NCI-H82 (cell line): ENCODE measurements at places on chromosomes 6 and 20.
A peak's percentile ranks its signal among the peaks of the same experiment; 100 is the strongest.

GRCh38 chr6:280775-281468 is 11.4 kb upstream of the DUSP22 start:
- no peak for DNase-seq

GRCh38 chr20:61055180-61056010 is 196.7 kb upstream of the CDH4 start:
- no peak for DNase-seq

DNA sequence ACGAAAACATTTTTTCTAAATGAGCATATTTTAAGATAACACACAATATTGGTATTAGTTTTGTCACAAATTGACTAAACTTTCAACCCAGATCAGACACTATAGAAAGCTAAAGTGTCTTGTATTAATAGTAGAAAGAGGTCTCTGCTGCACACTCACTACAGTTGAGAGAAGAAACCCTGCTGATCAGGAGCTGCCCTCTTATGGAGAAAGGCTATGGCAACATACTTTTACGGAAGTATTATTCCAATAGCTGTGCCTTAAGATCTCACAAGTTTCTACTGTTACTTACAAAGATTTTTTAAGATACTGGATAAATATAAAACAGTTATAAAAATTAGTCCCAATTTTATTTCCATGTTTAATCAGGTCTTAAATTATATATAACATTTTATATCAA is 155.7 kb downstream of the RIMS1 start:
- peak; percentile 30 for DNase-seq

DNA sequence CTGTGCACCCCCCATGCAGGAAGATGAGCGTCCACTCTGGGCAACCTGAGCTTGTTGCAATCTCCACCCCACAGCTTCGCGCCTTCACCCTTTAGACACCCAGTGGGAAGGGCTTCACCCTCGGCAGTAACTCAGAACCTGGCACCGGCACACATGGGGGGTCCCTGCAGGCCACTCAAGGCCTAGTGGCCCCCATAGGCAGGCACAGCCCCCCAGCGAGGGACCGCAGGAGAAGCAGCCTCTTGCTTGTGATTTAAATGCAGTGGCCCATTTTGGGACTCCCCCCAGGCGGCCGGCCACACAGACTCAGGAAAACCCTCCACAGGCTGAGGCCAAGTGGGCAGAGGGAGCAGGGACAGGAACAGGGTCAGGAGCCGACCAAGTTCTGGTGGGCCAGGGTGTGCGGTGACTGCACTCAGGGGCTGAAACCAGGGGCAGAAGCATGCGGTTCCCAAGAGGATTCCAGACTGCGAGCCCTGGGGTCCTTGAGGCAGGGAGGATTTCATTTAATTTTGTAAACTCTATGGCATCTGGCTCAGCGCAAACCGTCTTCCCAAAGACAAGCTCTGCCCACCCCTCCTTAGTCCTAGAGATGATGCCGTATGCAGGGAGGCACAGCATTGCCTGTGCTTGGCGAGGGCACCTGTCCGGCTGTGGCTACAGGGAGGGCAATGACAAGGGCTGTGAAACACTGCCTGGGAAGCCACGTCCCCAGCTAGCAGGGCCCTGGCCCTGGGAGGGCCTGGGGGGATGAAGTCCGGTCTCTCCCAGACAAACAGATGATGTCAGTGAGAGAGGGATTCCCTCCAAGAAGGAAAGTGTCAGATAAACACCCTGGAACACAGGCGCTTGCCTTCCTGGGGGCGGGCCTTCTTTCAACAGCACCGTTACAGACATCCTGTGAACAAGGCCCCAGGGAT is 52.9 kb upstream of the GPR31 start:
- no peak for DNase-seq

DNA sequence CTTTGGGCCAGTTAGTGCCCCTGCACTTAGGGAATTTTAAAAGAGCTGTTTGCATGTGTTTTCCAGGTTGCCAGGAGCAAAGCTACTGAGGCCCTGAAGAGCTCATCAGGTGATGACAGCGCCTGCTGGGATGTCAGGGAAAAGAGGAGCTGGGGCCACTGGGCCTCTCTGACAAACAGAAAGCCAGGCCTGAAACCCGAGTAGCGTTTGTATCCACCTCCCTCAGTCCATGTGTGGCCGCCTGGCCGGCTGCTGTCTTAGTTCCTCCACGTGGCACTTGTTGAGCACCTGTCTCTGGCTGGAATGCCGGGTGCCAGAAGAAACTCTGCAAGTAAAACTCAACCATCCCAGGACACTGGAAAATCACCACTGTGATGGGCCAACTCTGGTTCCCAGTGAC is 601.2 kb downstream of the CDH26 start:
- DNase-seq, result no peak

DNA sequence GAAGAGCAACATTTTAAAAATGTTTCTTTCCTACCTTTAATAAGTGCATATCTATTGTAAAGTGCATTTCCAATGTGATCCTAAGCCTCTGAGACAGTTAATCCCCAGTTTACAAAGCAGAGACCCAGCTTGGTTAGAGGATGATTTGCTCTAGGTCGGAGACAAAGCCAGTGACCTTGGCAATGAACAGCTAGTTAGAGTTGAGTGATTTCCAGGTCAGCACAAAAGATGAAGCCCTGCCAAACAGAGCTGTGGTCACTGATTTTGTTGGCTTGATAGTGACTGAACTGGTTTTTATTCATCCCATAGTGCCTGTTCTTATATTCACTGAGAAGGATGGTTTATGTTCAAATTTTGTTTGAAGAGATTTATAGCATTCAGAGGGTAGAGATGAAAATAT is 56.6 kb upstream of the CD83 start:
- peak; percentile 68 for DNase-seq

DNA sequence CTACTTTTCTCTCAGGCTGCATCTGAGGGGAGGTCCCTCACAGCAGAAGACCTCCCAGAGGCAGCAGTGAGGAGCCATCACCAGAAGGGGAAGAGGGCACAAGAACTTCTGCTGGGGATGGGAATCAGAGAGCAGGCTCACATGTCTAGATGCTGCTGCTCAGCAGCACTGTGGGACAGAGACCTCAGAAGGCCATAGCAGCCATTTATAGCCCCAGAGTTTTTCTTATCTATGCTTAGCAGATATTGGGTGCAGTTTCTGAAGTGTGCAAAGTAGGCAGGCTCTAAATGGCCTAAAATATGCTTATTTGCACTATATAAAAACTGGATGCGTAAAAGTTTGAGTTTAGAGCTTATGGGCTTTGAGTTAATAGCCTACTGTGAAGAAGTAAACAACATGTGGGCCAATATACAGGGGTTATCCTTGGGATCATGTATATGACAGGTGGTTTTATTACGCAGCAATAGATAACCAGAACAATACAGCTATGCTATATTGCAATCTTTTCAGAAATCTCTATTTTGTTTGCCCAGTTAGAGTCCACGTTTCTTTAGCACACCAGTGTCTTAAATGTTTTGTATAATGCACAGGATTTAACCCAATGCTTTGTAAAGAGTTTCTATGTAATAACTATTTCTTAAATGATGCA is 60.2 kb upstream of the TMEM244 start:
- no peak for DNase-seq

DNA sequence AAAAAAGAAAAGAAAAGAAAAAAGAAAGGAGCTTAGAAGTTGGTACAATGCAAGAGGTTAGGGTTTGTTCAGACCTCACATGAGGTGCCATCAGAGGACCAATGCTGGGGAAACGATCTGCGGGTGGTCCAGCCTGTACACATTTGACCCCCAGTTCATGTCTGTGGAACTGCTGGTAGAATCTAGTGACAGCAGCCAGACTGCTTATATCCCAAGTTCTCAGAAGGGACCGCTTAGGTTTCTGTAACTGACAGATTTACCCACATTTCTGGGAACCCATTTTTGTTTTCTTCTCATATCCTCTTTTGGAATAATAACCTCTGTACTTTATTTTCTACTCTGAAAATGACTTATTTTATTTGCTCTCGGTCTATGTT is 4.7 kb downstream of the PPP1R18 start:
- DNase-seq, result no peak

DNA sequence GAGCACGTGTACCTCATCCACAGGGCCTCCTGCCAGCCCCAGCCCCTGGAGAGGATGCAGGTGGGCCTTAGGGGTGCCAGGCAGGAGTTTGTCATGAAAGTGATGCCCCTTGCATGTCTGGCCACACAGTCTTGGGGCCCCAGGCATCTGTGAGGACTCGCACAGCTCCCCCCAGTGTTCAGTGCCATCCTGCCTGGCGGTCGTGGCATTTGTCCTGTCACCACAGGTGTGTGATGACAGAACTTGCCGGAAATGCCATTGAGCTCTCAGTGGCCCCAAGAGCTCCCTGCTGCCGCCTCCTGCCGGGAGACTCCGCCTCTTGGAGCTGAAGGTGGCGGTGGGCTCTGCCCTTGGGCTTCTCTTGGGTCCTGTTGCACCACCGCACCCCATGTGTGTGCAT is 30.6 kb upstream of the ADRM1 start:
- no peak for DNase-seq

GRCh38 chr20:17327185-17328148 is 100.6 kb downstream of the PCSK2 start:
- DNase-seq, result no peak

GRCh38 chr6:19632230-19632629 is 204.9 kb upstream of the ID4 start:
- no peak for DNase-seq

GRCh38 chr6:76881414-76881813 is 581.9 kb downstream of the HTR1B start:
- DNase-seq, result no peak

GRCh38 chr6:118645395-118645794 is 6.0 kb downstream of the CEP85L start:
- no peak for DNase-seq

GRCh38 chr20:8470156-8470555 is 338.1 kb downstream of the PLCB1 start:
- DNase-seq, result no peak

DNA sequence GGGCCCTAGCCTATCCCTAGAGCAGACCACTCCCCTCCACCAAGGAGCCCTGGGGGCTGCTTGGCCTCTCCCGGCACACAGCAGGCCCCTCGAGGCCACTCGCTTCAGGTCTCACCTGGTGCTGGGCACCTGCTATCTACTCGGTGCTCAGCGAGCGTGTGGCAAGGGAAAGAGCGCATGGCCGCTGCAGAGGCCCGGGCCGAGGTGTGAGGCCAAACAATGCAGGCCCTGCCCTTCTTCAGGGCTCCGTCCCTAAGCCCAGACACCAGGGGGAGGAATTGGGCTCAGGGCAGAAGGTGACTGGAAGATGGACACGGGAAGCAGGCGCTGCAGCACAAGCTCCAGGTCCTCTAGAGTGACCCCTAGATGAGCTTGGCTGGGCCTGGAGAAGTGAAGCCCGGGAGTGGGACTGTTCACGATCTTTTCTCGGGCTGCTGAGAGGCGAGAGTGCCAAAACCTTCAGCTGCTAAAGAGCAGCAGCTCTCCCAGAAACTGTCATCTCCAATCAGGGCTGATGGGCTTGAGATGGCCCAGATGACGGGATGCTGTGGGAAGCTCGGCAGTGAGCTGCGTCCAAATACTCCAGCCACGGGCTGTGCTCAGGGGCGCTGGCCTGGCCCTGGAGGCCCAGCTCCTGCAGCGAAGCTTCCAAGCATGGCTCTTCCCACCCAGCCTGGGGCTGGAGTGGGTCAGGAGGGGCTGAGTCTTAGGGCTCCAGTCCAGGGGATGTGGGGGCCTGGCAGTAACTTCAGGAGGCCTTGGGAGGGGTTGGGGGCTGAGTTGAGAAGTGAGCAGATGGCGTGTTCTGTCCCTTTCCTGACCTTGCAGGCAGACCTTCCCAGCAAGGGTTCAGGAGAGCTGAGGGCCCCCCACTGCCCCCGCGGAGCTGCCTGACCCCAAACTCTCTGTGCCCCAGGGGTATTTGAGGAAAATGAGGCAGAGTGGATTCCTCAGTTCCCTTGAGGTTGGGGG is 43.7 kb downstream of the APCDD1L start:
- peak; percentile 7 for DNase-seq

DNA sequence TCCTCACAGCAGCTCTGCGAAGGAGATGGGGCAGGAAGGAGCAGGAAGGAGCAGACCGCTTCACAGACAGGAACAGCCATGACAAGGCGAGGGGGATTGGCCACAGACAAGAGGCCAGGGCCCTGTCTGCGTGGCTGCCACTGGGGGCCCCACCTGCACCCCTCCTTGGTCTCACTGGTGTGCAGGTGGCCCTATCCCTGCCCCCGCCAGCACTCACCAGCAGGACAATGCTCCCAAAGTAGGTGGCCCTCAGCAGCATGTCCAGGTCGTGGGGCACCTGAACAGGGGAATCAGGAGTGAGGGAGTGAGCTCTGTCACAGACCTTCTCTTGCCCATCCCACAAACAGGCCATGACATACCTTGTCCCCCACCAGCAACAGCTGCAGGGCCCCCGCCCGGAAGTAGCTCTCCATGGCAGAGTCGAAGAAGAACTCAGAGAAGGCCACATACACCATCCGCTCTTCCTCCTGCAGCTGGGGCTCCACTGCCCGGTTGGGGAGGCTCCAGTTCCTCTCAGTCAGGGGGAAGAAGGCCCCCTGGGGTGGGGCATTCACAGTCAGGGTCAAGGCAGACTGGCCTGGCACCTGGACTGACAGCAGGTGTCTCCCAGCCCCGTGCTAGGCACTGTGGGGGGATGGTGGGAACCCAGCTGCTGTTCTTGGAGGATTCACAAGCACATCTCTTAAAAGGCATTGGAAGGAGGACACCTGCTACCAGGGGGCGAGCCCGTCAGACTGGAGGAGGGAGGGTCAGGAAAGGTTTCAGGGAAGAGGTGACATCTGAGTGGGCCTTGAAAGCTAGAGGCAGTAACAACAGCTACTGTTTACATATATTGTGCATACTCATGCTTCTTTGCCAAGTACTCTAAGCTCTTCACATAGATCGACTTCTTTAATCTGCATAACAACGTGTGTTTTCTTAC is 7.1 kb downstream of the PLTP start:
- no peak for DNase-seq

DNA sequence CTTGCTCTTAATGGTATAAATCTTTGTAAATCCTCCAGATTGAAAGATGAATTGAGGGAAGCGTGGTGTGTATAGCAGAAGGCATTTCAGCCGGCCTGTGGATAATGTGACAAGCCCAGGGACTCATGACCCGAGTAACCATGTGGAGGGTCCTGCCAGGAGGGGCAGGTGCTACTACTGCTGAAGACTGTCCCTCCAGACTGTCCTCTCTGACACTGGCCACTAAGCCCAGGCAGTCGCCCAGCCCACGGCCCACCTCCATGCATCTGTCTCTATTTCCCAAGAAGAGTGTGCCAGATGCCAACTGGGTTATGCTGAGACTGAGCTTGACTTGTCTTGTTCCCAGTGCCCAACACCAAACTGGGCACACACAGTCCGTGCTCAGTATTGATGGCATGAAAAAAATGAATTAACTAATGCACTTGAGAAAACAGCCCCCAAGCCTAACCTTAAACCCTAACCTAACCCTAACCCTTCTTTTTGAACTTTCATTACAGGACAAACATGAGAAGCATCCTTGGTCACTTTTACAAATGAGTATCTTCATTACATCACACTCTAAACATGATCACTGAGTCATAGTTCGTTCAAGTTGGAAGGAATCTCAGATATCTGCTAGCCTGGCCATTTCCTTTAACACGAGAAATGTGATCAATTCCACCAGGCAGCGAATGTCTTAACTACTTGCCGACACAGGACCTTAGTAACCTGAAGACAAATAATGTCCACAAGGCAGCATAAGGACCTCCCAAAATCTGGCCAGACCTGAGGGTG is 182.2 kb upstream of the RREB1 start:
- DNase-seq, result peak; percentile 23
